Hematopoietic multipotent progenitor cell treated with erythropoietin and hydrocortisone succinate and interleukin-3 and kit ligand, for 8 days (in vitro differentiated cells): ENCODE measurements at places on chromosomes 1 and 21.

DNA sequence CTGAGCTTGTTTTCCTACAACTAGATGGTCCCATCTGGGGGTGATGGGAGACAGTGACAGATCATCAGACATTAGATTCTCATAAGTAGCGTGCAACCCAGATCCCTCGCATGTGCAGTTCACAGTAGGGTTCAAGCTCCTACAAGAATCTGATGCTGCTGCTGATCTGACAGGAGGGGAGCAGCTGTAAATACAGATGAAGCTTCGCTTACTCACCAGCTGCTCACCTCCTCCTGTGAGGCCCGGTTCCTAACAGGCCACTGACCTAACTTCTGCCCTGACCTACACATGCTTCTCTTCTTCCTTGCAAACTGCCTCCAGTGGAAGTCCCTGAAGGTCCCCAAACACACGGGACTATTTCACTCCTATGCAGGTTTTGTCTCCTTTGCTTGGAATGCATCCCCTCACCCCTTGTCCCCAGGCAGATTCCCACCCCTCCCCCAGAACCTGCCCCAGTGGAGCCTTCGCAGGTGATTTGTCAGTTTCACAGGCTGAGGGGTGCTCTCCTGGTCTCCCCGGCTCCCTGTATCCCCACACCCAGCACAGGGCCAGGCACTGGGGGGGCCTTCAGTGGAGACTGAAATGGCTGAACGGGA, 5.7 kb upstream of the ZBTB48 start:
- DNase-seq = no peak

DNA sequence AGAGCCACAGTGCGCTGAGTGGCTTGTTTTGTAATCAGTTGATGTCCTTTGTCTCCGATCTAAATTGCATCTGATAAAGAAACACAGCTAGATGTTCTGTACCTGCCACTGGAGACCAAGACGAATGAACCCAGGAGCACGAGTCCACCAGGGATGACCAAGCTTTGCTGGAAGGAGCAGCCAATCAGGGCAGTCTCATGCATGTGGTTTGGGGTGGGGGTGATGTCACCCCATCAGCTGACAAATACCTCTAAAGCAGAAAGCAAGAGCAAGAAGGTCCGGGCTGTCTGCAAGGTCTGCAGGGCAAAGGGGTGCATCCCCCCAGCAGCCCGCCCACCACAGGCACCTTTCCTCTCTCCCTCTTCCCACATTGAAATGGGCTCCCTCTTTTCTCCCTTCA, 653.8 kb downstream of the AJAP1 start:
- DNase-seq = no peak

DNA sequence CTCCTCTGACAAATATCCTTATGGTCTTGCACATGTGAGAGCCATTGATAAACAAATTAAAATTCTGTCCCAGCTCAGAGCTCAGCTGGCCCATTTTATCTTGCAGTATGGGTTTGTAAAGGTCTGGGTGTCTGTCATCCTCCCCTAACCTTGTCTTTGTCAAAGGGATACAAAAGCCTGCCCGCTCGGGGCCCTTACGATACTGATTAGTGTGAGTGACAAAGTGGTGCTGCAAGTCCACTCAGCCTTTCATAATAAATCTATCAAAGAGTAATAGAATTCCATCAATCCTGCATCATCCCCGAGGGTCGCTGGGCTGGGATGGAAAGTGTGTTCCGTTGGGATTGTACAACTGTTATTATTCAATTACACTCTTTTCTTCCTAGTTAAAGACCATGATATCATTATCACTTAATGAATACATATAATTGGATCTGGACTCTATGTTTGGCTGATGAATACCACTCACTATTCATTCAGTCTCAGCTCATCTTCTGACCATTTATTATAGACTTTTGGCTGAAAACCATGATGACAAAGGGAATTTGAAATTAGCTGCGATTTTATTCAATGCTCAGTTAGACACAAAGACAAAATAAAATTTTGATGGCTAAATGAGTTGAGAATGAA, 122.5 kb upstream of the FOXD3 start:
- DNase-seq = no peak

DNA sequence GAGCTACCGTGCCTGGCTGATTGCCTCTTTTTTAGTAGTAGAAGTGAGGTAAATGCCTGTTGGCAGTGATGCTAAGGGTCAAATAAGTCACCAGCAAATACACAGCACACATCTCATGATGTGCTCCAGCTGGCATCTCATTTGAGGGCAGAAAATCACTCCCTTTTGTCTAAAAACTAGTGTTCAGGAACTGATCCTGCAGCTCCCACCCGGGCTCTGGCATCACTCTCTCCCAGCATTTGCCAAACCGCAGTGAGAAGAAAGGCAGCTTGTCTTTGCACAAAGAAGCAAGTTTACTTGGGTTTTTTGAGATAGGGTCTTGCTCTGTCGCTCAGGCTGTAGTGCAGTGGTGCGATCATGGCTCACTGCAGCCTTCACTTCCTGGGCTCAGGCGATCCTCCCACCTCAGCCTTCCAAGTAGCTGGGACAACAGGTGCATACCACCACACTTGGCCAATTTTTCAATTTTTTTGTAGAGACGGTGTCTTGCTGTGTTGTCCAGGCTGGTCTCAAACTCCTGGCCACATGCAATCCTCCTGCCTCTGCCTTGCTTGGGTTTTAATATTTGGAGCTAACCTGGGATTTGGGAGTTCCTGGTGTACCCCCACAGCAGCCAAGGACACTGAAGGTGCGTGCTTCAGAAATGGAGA, 4.1 kb downstream of the RBP7 start:
- DNase-seq = no peak

DNA sequence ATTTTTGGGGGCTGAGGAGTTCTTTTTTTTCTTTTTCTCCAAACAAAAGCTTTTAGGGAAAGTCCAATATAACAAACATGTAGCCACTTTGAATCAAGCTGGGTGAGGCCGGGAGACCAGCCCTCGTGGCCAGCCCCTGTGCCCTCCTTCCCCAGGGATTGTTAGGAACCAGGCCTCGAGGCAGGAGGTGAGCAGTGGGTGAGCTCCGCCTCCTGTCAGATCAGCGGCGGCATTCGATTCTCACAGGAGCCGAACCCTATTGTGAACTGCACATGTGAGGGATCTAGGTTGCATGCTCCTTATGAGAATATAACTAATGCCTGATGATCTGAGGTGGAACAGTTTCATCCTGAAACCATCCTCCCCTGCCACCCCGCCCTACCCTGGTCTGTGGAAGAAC, 41.8 kb upstream of the TTC22 start:
- no peak for DNase-seq

GRCh38 chr1:227896710-227897655, 50.7 kb downstream of the WNT9A start:
- DNase-seq = no peak

DNA sequence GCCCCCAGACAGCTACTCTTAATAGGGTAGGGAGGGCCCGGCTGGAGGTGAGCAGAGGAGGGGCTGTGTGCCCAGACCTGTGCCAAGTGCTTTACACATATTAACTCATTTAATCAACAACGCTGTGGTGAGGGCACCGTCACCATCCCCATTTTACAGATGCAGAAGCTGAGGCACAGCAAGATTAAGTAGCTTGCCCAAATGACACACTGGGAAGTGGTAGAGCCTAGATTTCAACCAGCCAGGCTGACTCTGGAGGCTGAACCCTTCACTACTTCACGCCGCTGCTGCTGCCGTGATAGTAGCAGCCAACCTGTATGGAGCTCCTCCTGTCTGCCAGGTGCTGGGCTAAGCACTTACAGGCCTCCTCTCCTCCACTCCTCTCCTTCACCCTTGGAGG, 127.2 kb downstream of the PTPRU start:
- DNase-seq = no peak
